ENCODE measurements at places on chromosomes 7 and 10. TPM values are rescaled to one million over a fixed set of nuclear protein-coding genes. Genes with fewer than 3 reads are reported as not detected.

SCART1 gene
- total RNA-seq, result 0.18 TPM

OR6V1 gene
- not detected for total RNA-seq

DNA sequence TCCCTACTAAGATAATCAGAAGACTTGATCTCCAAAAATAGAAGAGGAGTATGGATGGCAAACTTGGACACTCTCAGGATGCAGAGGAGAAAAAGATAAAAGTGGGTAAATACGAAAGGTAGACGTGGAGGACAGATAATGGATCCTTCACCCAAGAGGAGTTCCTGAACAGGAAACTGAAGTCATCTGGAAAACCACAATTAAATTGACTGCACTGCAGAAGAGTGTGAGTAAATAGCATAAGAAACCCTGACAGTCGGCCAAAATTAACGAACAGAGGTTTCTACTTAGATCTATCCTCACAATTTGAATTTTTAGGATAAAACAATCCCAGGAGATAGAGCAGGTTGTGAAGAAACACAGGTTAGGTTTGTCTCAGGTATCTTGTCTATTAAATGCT lies 70.5 kb downstream of the SDK1 start:
- DNase-seq, result no peak

DNA sequence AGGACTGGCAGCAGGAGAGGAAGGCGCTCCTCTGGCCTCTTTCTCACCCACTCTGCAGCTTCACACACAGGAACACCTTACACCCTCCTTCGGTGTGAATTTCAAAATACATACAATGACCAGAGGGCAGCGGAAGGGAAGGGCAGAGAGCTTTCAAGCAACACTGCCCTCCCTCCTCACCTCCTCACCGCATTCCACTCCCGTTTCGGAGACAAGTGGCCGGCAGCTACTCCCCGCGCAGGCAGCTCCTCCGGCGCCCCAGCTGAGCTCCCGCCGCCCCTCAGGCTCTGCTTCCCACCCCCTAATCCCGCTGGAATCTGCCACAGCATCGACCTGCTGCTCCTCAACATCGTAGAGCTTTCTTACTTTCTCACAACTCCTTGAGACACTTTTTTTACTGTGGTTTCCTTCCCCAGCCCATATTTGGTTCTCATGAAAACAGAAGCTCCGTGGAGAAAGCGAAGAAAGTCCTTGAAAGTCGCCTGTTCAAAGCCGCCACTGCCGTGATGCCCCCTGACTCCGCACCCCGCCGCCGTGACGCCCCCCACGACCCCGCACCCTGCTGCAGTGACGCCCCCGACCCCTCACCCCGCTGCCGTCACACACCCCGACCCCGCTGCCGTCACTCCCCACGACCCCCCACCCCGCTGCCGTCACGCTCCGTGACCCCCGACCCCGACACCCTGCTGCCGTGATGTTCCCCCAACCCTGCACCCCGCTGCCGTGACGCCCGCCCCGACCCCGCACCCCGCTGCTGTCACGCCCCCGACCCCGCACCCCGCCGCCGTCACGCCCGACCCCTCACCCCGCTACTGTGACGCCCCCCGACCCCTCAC lies 14.6 kb upstream of the GPER1 start:
- no peak for DNase-seq

RBM33 gene
- 25.2 TPM for total RNA-seq

GRCh38 chr10:32954080-32954479 lies 4.0 kb downstream of the ITGB1 start:
- no peak for DNase-seq

DNA sequence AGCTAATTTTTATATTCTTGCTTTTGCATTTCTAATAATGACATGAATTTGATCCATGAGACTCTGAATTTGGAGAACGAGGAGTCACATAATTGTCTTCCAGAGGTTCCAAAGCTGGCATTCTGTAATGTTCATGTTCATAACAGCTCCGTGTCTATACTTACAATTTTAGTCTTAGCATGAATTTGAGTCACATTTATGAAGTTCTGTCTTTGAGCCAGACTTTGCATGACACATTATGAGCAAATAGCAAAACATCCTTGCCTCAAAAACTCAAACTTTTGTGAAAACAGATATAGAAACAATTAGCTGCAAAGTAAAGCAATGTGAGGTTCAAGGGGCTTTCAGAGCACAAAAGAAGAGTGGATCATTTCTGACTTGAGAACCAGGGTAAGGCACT lies 44.5 kb upstream of the CAV2 start:
- no peak for DNase-seq

GRCh38 chr10:82358486-82359099 lies 483.6 kb downstream of the NRG3 start:
- DNase-seq, result no peak

SLC26A5 gene
- total RNA-seq, result 1.1 TPM

ADARB2 gene
- total RNA-seq, result 0.31 TPM

DNA sequence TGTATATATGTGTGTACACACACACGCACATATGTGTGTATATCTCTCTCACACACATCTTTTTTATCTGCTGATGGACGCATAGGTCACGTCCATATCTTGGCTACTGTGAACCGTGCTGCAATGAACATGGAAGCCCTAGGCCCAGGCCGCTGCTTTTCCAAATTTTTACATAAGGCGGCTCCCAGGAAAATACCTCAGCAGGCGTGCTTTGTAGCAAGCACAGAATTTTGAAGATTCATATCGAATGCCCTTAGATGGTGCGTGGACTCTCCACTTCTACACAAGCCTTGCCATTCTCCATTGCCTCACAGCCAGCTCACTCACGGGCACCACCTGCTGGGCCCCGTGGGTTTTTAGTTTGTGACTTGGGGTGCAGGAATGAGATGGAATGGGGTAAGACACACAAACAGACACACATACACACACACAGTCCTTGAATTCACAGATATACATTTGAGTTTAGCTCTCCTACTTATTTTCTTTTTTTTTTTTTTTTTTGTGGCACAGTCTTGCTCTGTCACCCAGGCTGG lies 57.9 kb upstream of the RNF32 start:
- DNase-seq, result no peak

DNA sequence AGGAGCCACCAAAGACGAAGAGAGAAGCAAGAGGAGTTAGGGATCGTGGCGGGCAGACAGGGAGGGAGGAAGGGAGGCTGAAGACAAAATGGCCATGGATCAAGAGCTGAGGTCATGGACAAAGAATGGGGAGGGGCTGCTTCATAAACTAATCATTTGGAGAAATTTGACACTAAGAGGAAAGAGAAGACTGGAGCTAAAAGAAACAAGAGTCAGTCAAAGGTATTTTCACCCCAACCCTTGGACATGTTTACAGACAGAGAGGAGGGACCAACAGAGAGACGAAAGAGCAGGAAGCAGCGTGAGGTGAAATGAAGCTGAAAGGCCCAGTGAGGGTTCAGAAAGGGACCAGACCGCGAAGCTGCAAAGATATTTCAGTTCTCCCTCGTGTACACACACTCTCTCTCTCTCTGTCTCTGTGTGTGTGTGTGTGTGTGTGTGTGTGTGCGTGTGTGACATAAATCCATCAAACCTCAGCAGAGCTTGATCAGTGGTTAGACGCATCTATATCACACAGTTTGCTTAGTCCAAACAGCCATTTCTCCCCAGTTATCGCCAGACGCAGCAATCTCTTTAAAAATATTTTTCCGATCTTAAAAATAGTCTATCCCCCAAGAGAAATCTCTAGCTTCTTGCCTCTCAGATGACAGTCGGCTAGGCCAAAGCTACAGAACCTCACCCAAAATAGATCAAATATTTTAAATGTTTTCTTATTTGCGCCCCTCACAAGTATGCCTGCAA lies 12.5 kb upstream of the CALD1 start:
- no peak for DNase-seq

ACTR3C gene
- total RNA-seq, result 33.0 TPM

- no peak for DNase-seq
These were observed 195.1 kb upstream of the FZD1 start for GRCh38 chr7:91069146-91069545.

Data from right lobe of liver (tissue), 6 donors.